ENCODE measurements at places on chromosomes 1 and 21.

DNA sequence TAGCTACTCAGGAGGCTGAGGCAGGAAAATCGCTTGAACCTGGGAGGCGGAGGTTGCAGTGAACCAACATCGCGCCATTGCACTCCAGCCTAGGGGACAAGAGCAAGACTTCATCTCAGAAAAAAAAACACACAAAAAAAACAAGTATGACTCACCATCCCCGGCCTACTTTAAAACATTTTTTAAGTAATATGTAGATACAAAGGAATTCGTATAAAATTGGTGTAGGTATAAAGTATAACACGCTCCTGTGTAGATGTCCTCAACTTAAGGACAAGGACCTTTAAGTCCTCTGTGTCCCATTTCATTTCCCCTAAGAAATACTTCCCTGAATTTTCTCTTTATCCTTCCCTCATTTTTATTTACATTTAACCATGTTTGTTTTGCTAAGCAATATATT, 73.4 kb upstream of the PKN2 start:
- DNase-seq, result no peak

DNA sequence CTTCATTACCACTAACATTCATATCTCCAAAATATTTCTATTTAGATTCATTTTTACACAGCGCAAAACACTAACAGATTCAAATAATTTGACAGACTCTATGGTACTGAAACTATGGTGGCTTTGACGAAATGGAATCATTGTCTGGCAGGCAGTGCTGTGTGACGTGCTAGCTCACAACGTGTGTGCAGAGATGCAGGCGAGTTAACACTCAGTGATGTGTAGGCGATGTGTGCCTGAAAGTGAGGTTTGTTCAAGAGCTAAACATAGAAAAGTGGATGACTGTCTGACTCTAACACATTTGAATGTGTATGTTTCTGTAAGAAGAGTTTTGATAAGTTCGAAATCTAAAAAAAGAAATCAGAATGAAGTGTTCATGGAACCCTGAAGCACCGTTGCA, 97.7 kb downstream of the RYR2 start:
- no peak for DNase-seq

GRCh38 chr1:115983584-115983983, 7.3 kb downstream of the SLC22A15 start:
- DNase-seq, result no peak

DNA sequence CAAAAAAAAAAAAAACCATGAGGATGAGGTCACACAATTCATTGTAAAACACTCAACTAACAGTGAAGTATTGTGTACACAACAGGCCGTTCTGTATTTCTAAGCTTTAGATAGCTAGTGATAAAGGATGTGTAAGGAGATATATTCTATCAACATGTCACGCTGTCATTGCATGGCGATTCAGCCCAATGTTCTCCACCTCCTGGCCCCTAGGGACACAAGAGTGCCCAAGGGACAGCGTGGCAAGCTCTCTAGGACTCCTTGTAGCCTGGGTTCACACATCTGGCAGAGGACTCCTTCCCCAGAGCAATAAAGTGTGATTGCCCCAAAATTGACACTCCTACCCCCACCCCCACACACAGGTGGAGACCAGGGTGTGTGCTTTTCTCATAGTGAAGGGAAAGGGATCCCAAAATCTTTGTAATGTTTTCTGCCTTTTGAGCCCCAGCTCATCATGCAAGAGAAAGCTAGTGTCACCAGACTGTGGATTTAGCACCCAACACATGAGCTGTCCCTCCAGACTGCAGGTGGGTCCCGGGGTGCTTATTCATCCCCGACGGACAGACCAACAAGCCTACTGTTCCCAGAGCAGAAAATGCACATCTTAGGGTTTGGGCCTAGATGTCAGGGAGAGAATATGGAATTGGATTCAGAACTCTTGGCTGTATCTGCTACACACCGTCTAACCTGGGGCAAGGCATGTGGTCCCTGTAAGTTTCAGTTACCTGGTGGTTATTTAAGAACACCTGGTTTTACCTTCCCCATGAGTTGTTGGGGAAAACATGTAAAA, 11.5 kb downstream of the TMPRSS3 start:
- DNase-seq, result no peak

- no peak for DNase-seq
These were observed 142.5 kb downstream of the DAB1 start for GRCh38 chr1:57281324-57281723.

DNA sequence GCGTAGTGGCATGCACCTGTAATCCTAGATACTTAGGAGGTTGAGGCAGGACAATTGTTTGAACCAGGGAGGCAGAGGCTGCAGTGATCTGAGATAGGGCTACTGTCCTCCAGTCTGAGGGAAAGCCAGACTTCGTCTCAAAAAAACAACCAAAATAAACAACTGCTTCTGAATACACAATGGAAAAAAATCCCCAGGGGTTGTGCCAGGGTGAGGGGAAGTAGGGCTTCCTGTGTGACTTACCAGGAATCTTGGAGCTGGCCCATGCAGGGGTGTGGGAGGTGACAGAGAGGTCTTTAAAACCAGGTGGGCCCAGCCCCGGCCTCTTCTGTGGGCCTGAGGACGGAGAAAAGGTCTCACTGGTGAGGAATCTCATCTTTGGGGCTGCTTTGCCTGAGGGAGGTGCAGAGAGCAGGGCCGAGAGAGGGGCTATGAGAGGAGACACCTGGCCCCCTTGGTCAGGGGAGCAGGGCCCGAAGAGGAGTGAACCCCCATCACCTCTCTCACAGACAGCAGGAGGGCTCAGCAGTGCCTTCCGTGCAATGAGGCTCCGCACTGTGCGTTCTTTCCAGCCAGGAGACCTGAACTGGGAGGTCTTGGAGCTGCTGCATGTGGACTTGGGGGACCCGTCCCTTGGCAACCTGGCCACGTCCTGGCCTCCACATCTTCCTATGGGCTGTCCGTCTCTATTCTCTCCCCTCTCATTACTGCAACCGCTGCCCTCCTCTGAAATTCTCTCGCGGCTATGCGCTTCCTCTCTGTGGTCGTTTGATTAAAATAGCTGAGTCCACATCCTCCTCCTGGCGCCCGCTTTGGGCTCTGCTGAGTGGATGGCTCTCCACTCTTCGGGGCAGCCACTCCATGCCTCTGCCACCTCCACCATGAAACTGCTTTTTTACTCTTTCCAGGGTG, 10.7 kb downstream of the PLA2G5 start:
- no peak for DNase-seq

GRCh38 chr1:24425441-24425840, 9.8 kb downstream of the NIPAL3 start:
- no peak for DNase-seq

GRCh38 chr21:46613391-46613790, 8.5 kb upstream of the S100B start:
- DNase-seq, result no peak

- DNase-seq, result no peak
These were observed 41.0 kb downstream of the UBASH3A start for GRCh38 chr21:42444745-42445059.

DNA sequence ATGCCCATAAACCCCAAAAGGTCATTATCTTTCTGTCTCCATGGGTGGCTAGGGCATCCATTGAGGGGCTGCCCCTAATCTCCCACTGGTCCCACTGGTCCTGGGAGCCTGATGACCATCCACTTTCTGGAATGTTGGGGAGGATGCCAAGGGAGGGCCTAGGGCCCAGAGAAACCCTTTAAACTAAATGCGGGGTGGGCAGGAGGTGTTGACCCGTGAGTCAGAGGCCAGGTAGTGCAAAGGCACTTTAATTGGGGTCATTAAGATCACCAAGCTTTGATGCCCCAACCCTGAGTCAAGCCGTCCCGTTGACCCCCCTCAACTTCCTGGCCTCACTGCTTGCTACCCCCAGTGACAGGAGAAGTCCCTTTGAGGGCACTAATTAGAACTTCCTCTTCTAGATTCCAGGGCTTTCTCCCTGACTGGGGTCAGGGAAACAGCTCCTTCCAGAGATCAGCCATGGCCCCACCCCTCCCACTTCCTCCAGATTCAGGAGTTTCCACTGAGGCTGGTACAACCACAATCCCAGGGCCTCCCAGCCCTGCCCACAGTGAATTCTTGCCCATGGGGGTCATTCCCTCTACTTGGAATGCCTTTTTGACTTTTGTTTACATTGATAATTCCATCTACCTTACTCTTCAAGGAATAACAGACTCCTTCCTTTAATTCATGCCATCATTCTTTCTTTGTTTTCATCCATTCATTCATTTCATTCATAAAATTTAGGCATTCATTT, 15.5 kb upstream of the SERINC2 start:
- no peak for DNase-seq

GRCh38 chr1:174795806-174796205, 203.9 kb upstream of the CACYBP start:
- no peak for DNase-seq

DNA sequence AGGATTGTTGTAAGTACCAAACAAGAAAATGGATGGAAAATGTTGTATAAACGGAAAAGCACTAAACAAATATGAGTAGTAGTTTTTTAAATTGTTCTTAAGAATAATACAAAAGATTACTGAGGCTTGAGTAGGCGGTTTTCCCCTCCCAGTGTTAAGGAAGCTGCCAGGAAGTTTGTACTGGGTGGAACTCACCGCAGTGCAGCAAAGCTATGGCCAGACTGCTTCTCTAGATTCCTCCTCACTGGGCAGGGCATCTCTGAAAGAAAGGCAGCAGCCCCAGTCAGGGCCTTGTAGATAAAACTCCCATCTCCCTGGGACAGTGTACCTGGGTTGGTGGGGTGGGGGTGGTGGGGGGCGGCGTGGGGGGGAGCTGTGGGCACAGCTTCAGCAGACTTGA, 58.7 kb downstream of the XCL2 start:
- DNase-seq, result no peak

DNA sequence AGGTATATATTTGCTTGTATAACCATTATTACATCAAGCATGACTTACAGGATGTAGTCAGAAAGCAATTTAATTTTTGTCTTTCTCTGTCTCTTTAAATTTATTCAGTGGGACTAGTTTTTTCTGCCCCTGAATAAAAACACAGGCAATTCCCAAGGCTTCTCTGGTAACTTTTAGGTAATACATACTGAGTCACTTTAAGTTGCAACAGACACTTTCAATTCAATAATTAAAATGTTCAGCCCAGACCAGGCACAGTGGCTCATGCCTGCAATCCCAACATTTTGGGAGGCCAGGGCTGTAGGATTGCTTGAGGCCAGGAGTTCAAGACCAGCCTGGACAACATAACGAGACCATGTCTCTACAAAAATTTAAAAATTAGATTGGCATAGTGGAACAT, 12.3 kb downstream of the SLC44A3 start:
- DNase-seq, result no peak

GRCh38 chr1:232998646-232999045, 48.2 kb downstream of the NTPCR start:
- no peak for DNase-seq

GRCh38 chr1:242556759-242557158, 32.3 kb upstream of the PLD5 start:
- no peak for DNase-seq

DNA sequence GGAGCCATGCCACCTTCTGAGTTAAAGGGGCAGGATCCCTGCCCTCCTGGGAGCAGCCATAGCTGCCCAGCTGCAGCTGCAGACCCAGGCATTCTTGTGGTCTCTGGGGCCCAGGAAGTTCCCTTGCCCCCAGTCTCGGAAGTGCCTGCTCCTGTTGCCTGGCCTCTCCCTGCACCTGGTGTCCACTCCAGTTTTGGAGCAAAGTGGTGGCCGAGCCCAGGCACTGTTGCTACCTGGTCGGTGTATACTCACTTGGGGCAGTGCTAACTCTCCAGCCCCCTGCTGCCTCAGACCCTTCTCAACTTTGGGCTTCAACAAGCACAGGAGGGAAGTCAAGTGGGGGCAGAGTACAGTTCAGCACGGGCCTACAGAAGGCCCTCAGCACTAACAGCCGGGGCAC, 352.9 kb upstream of the NCAM2 start:
- no peak for DNase-seq

DNA sequence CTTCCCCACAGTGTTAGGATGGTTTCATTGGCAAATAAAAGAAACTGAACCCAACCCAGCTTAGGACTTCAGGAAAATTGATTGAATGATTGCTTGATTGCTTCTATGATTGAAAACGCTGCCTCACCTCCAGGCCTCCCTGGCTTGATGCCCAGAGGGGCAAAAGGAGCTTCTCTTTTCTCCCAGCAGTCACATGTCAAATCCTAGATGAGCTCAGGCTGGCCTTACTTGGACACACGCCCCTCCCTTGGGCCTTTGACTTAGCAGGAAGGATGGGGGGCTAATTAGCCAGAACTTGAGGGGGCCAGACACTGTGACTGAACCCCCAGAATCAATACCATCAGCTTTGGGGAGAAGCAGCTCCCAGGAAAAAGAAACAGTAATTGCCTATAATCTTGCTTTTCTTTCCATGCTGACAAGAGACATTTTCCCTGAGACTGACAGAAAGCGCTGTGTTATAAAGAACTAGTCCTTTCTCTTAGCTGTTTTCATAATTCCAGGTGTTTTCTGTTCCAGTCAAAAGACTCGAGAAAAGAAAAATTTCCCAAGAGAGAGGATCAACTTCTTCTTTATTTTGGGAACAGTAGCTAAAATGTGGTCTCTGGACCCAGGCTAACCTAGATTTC, 50.8 kb upstream of the ATP5PO start:
- no peak for DNase-seq

DNA sequence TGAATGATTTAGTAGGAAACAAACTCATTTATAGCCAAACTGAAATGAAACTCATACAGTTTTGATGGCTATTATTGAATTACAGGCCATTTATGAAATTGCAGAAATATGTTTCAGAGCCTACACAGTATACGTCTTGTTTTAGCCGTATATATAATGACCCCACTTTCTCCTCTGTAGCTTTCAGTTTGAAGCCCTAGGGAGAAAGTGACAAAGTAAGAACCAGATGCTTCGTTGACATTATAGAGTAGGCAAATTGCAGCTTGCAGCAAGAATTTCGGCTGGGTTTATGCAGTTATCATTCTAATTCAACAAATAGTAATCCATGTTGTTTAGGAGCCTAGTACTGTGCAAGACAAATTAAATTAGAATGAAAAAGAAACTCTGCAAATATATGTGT, 836.3 kb upstream of the ADGRL4 start:
- no peak for DNase-seq

DNA sequence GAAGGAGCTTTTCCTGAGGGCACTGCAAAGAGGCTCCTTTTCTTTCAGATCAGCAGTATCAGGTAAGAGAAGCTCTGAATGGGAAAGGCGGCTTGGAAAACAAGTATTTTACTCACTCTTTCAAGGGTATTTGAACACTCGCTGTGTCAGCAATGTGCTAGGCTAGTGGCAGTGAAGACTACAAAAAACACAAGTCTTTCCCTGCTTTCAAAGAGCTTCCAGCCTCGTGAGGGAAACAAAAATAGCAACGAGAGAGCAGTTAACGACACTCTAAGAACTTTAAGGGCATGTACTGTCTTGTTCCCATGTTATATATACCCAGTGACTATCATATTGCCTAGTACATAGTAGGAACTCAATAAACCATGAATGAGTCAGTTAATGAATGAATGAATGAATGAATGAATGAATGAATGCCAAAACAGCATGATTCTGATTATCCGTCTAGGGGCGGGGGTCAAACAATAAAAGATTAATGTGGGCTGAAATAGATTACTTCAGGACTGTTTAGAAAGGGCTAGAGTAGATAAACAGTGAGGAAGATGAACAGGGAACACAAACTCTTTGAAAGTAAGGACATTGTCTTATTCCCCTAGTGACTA, 14.2 kb upstream of the MCOLN3 start:
- no peak for DNase-seq

- DNase-seq, result no peak
These were observed 52.7 kb upstream of the TSHB start for GRCh38 chr1:114976891-114977290.

GRCh38 chr1:194503209-194503608, 1316.8 kb upstream of the B3GALT2 start:
- DNase-seq, result no peak
